ENCODE measurements at places on chromosomes 1 and 21. TPM values are rescaled to one million over a fixed set of nuclear protein-coding genes. Genes with fewer than 3 reads are reported as not detected.
A peak's percentile ranks its signal among the peaks of the same experiment; 100 is the strongest.

- peak; percentile 93 for DNase-seq
Measured at GRCh38 chr1:43912607-43913006, 21.0 kb upstream of the ARTN start.

DNA sequence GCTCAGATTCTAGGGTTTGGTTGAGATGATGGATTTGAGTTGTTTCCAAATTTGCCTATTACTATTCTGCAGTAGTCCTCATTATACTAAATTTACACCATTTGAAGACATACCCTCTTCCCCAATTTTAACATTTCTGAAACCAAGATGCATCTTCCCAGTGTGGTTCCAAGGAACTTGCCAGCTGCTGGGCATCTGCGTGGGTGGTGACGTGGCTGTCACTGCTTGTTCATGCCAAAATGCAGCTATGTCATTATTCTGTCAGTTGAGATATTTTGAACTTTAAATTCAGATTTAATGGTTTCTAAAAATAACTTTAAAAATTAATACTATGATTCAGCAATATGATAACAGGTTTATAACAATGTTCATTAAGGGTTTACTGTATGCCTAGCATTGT, 1.2 kb downstream of the ZFP69 start:
- no peak for DNase-seq

- no peak for DNase-seq
Measured at GRCh38 chr1:28155628-28156027, 20.9 kb downstream of the PTAFR start.

DNA sequence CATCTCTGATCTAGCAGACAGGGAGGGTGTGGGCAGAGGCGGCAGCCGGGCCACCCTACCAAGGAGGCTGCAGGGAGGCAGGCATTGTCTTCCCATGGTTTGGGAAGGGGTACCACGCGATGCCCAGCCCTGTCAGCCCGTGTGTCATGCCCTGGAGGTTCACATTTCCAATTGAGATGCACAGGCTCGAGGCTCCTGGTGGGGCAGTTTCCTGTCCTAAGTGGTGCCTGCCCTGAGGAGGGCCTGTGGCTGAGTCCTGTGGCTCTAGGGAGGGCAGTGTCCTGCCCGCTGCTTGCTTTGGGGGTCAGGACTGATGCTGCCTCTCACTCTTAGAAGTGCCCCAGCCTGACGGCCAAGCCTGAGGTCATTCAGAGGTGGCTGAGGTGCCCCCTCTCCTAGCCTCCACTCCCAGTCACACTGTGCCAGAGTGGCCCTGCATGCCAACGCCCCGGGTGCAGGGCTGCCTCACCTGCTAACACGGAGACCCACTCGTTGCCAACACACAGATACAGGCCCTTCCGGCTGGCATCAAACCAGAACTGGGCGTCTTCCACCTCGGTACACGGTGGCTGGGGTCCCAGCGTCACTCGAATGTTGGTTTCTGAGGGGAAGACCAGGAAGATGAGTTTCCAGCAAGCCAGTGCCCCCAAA, 11.9 kb downstream of the KRTAP10-1 start:
- DNase-seq, result no peak

The CLEC20A gene
- not detected for total RNA-seq

DNA sequence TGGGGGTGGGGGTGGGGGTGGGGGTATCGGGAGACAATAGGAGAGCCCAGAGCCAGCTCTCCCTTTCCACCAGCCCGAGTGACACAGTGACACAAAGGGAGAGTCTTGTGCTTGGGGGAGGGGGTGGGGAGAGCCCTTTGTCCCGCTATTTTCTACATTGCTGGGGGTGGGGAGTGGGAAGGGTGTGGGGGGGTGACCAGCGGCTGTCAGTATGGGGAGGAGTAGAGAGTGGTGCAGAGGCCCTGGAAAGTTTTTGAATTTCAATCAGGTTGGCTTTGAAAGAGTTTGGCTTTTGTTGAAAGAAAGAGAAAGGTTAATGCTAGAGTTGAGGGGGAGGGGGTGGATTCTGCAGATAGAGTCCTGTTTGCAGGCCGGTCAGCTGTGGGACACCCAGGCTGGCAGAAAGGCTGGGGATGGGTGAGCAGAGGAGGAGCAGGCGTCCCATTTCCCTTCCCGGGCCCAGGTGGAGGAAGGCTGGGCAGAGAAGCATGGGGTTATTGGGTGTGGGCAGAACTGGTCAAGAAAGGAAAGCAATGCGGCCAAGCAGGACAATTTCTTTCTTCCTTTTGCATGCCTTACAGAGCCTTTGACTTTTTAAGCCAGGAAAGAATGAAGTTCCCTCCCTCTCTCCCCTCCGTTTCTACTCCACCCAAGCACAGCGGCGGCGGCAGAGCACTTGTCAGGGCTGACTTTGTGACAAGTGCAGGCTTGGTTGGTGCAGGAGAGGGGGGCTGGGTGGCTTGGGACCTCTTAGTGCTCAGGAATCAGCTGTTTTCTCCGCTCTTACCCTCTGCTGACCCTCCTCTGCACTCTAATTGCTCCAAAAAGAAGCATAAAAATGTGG, 96.2 kb downstream of the RNF220 start:
- DNase-seq, result no peak

DNA sequence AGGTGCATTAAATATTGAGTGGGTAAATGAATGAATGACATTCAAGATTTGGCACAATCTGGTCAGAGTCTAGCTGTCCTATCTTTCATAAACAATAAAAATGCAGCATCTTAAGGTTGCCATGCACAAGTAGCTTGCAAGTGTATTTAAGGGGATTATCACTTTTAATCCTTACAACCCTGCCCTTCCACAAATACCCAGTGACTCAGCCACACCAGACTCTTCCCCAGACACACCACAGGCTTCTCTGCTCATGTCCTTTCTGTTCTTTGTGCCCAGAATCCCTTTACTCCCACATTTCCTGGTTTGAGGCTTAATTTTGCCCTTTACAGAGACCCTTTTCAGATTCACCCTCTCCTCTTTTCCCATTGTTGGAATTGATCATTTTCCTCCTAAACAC, 59.8 kb downstream of the KIRREL1 start:
- DNase-seq, result peak; percentile 17

- no peak for DNase-seq
Measured at GRCh38 chr1:204589409-204590038, 73.3 kb downstream of the MDM4 start.

DNA sequence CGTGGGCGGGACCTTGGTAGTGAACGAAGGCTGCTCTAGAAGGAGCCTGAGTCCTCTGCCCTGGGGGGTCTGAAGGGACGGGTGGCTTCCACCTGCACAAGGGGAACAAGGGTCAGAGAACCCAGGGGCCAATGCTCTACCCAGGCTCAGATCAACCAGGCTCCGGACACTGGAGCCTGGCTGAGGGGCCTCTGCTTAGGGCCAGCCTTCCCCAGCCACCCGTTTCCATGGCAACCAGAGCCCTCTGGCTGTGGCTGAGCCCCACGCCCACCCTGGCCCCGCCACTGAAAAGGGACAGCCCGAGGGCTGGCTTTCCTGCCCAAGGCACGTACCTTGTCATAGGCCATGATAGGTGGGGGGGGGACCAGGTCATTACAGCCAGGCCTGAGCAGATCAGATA, 724.6 kb downstream of the PTPRU start:
- no peak for DNase-seq

DNA sequence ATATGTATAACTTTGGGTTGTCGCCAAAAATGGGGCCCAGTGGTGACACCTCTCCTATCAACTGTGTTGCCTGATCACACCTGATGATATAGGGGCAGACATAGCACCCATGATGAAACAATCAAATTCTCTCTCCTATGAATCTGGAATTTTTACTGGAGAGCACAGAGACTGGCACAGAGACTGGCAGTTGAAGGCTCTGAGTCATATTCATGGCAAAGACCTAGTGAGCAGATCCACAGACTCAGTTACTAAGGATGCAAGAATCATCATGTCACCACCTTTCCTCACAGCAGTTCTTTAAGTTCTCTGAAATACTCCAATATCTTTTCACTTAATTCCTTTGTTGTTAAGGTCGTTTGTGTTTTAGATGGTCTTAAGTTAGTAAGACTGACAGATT, 60.0 kb downstream of the APCS start:
- DNase-seq, result peak; percentile 18

- no peak for DNase-seq
Measured at GRCh38 chr1:208131621-208132286, 112.4 kb downstream of the PLXNA2 start.

DNA sequence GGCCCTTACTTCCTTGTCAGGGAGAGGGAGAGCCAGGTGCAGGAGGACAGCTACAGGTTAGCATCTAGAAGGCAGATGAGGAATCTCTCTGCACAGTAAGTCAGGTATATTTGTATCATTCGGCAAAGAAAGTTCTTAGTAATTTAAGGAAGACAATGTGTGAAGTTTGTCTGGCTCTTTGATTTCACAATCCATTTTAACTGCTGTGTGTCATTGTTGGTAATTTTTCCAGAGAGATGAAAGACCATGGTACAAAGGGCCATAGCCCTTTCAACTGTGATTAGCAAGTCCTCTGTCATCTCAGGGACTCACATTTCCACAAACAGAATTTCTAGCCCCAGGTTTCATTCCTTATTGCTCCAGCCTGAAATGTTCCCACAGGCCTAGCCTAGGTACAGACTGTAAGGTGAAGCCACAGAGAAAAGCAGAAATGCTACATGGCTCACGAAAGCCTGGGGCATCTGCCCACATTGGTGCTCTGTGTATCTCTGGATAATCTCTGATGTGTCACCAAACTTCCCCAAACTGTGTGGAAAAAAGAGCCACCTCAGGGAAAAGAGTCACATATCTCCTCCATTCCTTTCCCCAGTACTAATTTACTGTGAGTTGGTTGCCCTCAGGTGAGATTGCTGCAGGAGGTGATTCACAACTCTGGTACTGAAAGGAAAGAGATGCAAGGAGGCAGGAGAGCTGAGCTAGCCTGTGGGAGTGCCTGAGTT, 70.6 kb downstream of the SYT6 start:
- peak; percentile 63 for DNase-seq

DNA sequence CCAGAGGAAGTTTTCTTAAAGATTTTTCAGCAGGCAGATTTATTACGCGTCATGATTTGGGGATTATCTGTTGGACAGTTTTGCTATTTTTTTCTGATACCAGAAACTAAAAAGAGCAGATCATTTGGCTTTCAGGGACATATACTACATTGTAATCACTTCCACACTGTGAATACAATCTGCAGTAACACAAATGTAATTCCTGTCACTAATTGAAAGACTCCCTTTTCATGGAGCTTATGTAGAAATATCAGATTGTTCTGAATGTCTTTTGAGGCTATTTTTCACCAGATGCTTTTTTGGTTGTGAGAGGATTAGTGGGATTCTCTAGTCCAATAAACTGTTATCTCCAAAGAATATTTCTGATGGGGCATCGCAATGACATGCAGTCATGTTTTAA, 464.2 kb downstream of the DISC1 start:
- DNase-seq, result no peak

GRCh38 chr21:27700974-27701614, 734.2 kb upstream of the ADAMTS5 start:
- DNase-seq, result peak; percentile 74

GRCh38 chr1:15788624-15789301, 18.7 kb downstream of the UQCRHL start:
- peak; percentile 92 for DNase-seq

The KRTAP13-2 gene
- not detected for total RNA-seq

DNA sequence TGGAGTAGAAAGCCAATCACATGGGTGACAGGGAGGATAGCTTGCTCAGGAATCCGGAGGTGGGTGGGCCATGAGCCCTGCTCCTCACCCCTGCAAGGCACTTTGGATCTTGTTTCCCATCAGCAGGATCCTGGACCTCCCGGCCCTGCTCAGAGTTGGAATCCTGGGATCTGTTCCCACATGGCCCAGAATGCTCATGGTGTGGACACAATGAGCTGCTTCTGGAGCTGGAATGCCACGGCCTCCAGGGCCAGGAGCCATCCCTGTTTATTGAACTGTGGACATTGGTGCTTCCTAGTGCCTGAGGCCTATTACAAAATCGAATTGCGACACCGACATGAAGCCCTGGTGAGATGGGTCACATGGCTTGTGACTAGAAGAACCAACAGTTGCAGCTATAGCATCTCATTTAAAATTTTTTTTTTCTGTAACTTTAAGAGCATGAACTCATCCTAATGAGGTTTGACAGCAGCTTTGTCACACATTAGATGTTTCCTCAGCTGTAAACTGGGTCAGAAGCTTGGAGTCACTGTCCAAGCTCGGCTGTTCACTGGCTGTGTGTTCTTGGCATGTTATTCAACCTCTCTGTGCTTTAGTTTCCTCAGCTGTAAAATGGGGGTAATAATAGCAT, 40.4 kb upstream of the GOLT1A start:
- DNase-seq, result peak; percentile 59

DNA sequence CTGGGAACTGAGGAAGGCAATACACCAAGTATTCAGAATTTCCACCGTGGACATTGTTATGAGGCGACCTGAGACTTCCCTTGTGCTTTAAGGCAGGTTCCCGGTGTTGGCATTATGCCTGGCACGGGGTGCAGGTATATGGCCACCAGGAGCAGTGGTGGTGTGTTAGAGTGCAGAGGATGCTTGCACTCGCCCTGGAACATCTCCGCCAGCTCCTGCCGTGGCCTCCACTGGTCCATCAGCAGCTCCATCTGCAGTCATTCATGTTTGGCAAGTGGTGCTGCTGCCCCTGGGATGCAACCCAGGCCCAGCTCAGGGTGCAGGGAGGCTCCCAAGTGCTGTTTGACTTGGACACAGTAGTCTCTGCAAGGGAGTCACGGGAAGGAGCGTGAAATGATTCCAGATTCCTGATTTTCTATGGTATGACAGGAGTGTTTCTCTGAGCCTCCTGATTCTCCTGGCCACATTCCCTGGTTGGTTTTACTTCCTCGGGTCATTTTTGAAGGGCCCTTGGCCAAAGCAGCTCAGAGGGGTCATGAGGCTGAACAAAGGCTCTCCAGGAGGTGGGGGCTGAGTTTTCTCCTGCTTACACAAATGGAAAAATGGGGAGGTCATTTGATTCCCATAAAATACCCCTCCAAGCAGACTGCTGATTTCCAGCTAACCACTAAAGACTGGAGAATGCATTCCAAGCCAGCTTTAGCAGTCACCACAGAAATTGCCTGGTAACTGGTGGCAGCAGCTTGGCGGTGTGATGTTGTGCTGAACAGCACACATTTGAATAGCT, 60.4 kb upstream of the PSEN2 start:
- DNase-seq, result no peak

The TCHH gene
- under 0.01 TPM for total RNA-seq

DNA sequence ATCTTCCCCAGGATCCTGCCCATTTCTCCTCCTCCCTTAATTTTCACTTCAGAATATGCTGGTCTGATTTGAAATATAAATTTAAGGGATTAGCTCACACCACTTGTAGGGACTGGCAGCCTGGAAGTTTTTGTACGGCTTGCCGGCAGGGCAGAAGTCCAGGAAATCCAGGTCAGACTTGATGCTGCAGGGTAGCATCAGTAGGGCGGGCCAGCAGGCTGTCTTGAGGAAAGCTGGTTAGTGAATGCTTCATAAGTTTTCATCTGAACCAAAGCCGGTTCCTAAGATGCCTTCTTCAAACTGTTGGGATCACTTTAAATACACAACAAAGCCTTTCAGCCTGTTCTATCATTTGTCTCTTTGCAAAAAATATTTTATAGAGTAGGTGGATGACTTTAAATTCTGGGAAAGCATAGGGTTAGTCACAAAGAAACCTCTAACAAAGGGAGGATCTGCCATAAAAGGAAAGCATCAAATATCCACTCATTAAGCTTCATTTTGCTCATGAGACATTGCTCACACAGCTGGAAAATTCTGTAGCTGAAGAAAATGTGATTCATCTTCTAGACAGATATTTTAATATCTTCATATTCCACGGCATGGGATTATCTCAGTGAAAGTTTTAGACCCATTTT, 90.7 kb upstream of the GFI1 start:
- DNase-seq, result peak; percentile 53

The PADI2 gene
- total RNA-seq, result 1.0 TPM
